Left ventricle myocardium inferior (tissue), 1 donor: ENCODE measurements at places on chromosomes 5 and 9. TPM values are rescaled to one million over a fixed set of nuclear protein-coding genes. Genes with fewer than 3 reads are reported as not detected.
A peak's percentile ranks its signal among the peaks of the same experiment; 100 is the strongest.

Gene KCNN2
- total RNA-seq, result 7.2 TPM

Gene SPATA31A3
- total RNA-seq, result not detected

DNA sequence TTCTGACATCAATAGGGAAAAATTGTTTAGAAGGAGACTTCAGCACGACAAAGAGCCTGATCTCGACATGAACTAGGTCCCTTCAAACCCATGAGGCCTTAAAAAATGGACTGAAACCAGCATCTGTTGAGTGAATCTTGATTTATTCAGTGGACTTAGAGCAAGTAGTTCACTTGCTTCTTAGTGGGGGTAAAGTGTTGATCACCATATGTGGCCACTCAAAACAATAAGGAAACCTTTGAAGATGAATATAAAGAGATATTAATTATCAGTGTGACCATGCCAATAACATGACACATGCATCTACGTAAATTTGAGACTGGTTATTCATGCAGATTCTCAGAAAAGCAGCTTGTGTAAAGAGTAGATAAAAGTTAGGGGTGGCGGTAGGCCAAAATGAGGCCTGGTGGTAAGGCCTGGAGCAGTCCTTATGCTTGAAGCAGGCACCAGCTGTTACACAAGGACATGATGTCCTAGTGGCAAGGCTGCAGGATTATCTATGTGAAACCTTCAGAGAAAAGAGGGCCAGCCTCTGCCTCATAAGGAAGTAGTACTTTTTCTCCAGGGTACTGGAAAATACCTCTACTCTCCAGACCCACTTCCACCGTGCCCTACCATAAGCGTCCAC is 61.3 kb downstream of the S1PR3 start:
- DNase-seq, result no peak

- no peak for DNase-seq
These were observed 299.7 kb downstream of the IZUMO3 start for GRCh38 chr9:24245988-24246387.

- peak; percentile 36 for DNase-seq
These were observed 21.1 kb downstream of the VCP start for GRCh38 chr9:35051069-35051967.
